ENCODE measurements at places on chromosomes 2 and 18.

GRCh38 chr18:79548077-79548450 lies 131.5 kb upstream of the CTDP1 start:
- DNase-seq = no peak

GRCh38 chr2:237919593-237919992 lies 47.2 kb upstream of the UBE2F start:
- DNase-seq = no peak

- no peak for DNase-seq
Observed at GRCh38 chr2:158723921-158724802, 71.0 kb upstream of the DAPL1 start.

DNA sequence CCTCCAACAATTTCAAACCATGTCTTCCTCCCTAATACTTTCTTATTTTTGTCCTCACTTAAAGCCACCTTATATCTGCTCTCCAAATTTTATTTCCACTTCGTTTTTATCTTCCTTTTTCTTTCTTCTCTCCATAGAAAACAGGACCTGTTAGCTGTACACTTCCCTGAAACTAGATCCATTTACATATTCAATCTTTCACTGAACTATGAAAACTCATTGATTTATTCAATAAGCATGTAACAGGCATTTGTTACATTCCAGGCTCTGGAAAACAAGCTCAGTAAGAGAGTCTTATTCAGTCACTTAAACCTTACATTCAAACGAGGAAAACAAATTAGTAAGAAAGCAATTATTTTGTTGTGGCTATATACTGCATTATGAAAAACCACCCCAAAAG lies 1225.3 kb downstream of the SUCLG1 start:
- DNase-seq = no peak

GRCh38 chr2:224309176-224309575 lies 92.7 kb downstream of the FAM124B start:
- no peak for DNase-seq

DNA sequence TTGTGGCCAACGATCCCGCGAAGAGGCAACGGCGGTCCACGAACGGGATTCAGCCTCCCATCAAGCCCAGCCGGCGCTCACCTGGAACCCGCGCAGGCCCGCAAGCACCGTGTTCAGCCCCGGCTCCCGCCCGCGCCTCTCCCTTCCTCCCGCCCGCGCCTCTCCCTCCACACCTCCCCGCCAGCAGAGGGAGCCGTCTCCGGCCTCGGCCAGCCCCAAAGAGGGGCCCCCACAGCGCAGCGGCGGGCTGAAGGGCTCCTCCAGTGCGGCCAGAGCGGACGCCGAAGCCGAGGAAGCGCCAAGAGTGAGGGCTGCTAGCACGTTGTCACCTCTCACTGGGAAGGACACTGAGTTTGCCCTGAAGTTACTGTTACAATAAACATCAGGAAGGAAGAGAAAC lies 55.3 kb upstream of the LAPTM4A start:
- no peak for DNase-seq

DNA sequence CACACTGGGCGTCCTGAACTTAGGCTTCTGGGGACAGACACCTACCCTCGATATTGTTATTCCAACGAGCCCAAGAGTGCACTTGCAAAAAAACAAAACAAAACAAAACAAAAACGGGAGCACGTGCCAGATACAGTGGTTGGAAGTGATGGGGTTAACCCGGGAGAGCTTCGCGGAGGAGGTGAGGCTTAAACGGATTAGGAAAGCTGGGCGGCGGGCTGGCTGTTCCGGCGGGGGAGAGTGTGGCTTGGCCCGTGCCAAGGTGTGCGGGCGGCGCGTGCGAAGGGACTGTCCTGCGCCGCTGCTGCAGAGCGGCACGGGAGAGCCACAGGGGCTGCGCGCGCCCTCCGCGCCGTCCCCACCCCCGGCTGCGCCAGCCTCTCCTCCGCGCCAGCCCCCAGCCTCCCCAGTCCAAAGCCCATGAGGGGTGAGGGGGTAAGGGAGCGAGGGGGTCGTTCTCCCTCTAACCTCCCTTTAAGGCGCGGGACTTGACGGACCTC lies 1.5 kb upstream of the SLC30A3 start:
- no peak for DNase-seq

GRCh38 chr2:159998243-159998642 lies 64.2 kb downstream of the PLA2R1 start:
- DNase-seq = no peak

DNA sequence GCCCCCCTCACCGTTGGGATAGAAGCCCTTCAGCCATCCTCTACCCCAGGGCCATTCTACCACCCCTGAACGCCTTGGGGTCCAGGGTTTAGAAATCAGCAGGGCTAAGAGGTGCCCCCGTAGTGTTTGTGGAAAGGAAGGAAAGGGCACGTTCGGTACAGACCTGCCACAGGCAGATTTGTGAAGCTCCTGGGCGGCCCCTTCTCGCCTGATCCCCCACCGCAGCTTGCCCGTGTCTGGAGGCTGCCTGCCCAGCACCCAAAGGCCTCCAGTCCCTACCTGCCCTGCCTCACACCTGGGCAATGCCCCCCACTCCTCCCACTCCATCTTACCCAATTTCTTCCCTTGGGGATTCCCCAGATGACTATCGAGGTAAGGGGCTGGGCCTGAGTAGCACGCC lies 21.2 kb downstream of the ATP6V1C2 start:
- no peak for DNase-seq

DNA sequence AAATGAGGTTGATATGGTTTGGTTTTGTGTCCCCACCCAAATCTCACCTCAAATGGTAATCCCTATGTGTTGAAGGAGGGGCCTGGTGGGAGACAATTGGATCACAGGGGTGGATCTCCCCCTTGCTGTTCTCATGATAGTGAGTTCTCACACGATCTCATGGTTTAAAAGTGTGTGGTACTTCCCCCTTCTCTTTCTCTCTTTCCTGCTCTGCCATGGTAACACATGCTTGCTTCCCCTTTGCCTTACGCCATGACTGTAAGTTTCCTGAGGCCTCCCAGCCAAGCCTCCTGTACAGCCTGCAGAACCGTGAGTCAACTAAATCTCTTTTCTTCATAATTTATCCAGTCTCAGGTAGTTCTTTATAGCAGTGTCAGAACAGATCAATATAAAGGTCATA lies 24.7 kb upstream of the FAM124B start:
- no peak for DNase-seq

DNA sequence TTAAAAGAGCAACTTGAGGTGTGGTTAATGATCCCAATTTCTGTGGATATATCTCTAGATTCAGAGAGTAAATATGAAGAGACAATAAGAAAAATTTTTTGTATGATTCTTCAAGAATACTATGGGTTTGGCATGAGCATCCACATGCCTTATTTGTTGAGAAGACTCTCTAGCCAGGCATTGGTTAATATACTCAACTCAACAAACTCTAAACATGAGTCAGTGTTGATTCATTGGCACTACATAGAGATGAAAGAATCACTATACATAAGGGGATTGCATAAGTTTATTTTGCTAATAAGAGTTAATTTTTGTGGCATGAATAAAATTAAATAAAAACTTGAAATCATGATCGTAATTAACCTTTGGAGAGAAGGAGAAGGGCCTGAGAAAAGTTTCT lies 930.2 kb upstream of the LRRTM1 start:
- DNase-seq = no peak

- DNase-seq = no peak
Observed at GRCh38 chr2:169294001-169294675, 68.2 kb downstream of the LRP2 start.

- no peak for DNase-seq
Observed at GRCh38 chr2:14288016-14288415, 344.5 kb upstream of the LRATD1 start.

Measured in HS-5 (cell line).